Stimulated activated CD4-positive, alpha-beta T cell treated with anti-CD3 and anti-CD28 coated beads, Interleukin-2, amount 100 ng/mL, for 24 hours (primary cell): ENCODE measurements at places on chromosomes 11 and 22.

- DNase-seq = peak; percentile 55
Observed at GRCh38 chr22:23216461-23217170, 36.3 kb downstream of the BCR start.

GRCh38 chr11:33525789-33526188 lies 174.8 kb downstream of the C11orf91 start:
- DNase-seq = no peak

GRCh38 chr11:58586998-58587397 lies 8.1 kb downstream of the ZFP91 start:
- no peak for DNase-seq

- no peak for DNase-seq
Observed at GRCh38 chr11:32830413-32830738, 649 bp downstream of the PRRG4 start.

GRCh38 chr11:11074686-11075335 lies 217.0 kb upstream of the ZBED5 start:
- DNase-seq = no peak

GRCh38 chr22:37209140-37209845 lies 3.0 kb downstream of the SSTR3 start:
- peak; percentile 1 for DNase-seq

- DNase-seq = no peak
Observed at GRCh38 chr11:23569547-23569946, 709.3 kb upstream of the CCDC179 start.

- DNase-seq = no peak
Observed at GRCh38 chr11:73430326-73430725, 54.1 kb downstream of the RELT start.

GRCh38 chr22:17860220-17860965 lies 86.1 kb upstream of the BID start:
- DNase-seq = no peak

DNA sequence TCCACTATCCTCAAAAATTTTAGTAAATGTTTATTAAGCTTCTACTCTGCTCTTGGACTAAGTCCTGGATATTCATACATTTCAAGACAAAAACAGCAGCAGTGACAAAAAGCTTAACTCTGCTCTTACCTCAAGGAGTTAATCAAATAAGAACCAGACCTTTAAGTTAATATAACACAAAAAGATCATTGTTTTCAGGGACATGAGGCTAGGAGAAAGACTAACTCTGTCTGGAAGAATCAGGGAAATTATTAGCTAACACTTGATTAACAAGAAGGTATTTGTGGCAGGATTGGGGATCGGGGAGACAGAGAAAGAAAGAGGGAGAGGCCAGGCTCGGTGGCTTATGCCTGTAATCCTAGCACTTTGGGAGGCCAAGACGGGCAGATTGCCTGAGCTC lies 74.4 kb downstream of the PPP2R1B start:
- DNase-seq = no peak

- DNase-seq = no peak
Observed at GRCh38 chr22:27583856-27584255, 217.7 kb downstream of the MN1 start.

GRCh38 chr22:48941033-48941902 lies 886.4 kb downstream of the BRD1 start:
- no peak for DNase-seq

GRCh38 chr11:126105748-126106080 lies 43.0 kb upstream of the CDON start:
- DNase-seq = no peak

DNA sequence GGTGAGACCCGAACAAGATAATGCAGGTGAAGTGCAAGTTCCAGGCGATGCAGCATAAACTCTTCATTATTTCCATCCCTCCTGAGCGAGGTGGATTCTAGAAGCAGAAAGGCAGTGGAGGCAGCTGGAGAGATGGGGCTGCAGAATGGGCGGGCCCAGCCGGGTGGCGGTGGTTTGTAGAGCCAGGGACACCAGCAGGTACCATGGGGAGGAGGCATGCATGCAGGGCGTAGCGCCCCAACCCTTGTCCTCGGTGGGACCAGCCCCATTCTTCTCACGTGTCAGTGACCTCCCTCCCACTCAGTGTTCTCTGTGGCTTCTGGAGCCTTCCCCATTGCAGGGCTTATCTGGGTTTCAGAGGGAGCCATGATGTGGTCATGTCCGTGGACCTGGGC lies 38.0 kb downstream of the MPPED1 start:
- no peak for DNase-seq

- DNase-seq = no peak
Observed at GRCh38 chr11:62953811-62954210, 31.0 kb downstream of the SLC22A6 start.

DNA sequence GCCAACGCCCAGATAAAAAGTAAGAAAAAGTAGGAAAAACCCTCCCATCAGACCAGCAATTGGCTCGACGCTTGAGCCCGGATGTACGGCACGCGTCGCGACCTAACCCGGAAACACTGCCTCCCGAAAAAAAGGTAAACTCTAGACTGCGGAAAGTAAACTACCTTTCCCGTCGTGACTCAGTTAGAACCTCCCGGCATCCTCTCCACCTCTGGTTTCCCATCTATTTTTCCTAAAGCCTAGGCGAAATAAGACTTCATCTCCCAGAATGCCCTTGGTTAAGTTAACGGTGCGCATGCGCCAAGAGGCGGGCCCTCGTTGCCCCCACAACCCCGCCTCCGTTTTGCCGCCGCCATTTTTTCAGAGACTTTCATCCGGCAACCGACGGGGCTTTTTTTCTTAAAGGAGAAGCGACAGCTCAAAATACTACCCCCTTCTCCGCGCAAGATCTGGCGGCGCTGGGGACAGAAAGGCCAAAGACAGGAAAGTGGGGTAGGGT lies 678 bp upstream of the ZFP91 start:
- DNase-seq = peak; percentile 92

- peak; percentile 71 for DNase-seq
Observed at GRCh38 chr22:29202212-29203192, 3.2 kb upstream of the EMID1 start.

GRCh38 chr11:17760102-17761029 lies 25.8 kb downstream of the KCNC1 start:
- DNase-seq = peak; percentile 30

- DNase-seq = no peak
Observed at GRCh38 chr11:118108513-118108912, 21.8 kb upstream of the SMIM35 start.

- DNase-seq = no peak
Observed at GRCh38 chr11:130166457-130166784, 6.8 kb downstream of the ST14 start.

GRCh38 chr11:9565822-9566560 lies 7.5 kb upstream of the WEE1 start:
- peak; percentile 40 for DNase-seq

- DNase-seq = no peak
Observed at GRCh38 chr11:132008872-132009271, 638.5 kb downstream of the NTM start.

- no peak for DNase-seq
Observed at GRCh38 chr22:46051646-46052045, 74.7 kb upstream of the WNT7B start.

DNA sequence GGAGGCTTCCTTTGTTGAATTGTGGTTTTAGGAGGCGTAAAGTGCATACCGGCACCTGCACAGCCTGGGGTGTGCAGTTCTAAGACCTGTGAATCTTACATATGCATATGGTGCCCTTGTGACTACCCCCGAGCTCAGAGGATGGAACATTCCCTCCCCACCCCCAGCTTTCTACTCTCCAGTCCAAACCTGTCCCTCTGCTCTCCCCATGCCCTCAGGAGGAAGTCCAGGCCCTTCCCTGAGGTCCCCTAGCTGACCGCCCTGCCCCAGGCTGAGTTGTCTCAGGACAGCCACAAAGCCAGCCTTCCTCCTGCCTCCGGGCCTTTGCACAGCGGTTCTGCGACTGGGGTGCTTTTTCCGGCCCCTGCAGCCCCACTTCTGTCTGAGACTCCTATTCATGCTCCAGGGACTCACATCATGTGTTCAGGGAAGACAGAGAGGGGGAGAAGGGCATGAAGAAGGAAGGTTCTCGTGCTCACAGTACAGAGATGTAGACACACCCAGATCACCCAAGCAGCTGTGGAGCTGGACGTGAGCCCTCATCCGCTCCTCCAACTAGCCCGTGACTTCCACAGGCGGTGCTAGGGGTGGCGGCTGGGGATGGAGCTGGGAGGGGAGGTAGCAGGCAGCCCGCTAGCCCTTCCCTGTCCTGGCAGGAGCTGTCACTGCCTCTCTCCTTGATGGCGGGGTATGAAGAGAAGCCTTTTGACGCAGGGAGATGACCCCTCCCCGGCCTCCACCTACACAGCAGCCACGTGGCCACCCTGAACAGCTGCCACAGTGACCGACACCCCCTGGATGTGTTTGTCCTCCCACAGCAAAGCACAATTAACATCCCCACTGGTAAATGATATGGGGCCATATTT lies 50.8 kb downstream of the FLRT1 start:
- no peak for DNase-seq

DNA sequence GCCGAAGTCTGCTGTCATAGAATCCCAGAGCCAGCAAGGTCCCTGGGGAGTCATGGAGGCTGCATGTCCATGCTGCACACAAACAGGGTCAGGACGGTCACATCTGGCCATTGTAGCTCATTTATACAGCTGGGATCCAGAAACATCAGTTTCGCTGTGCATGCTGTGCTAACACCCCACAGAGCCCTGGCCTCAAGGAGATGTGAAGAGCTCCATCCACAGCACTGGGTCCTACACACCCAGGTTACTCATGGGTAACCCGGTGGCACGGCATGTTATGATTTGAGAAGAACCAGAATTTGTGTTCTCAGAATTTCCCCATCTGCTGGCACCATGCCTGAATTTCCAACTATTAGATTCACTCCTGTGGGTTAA lies 146.3 kb upstream of the ARHGAP20 start:
- no peak for DNase-seq
